Stimulated activated CD4-positive, alpha-beta T cell treated with anti-CD3 and anti-CD28 coated beads, Interleukin-4, amount 100 ng/mL, for 1 hour (primary cell): ENCODE measurements at places on chromosomes 6 and 20.

DNA sequence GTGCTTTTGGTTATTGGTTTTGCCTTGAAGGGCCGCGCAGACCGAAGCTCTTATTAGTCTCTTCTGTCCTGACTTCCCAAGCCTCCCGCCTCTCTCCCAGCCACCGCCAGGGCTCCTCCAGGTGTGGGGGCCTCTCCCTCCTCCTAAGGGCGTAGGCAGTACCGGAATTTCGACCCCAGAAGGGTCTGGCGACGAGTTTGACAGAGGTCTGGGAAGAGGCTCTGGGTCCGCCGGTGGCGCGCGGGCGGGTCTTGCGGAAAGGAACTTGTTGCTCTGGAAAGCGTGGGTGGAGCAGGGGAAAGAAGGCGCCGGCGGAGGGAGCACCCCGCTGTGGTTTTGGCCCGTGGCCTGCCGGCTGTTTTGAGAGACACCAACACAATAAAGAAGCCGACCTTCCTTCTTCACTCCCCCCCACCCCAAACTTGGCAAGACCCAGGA lies 1.8 kb downstream of the PCSK2 start:
- no peak for DNase-seq

GRCh38 chr6:112221981-112222852 lies 32.1 kb downstream of the LAMA4 start:
- no peak for DNase-seq

DNA sequence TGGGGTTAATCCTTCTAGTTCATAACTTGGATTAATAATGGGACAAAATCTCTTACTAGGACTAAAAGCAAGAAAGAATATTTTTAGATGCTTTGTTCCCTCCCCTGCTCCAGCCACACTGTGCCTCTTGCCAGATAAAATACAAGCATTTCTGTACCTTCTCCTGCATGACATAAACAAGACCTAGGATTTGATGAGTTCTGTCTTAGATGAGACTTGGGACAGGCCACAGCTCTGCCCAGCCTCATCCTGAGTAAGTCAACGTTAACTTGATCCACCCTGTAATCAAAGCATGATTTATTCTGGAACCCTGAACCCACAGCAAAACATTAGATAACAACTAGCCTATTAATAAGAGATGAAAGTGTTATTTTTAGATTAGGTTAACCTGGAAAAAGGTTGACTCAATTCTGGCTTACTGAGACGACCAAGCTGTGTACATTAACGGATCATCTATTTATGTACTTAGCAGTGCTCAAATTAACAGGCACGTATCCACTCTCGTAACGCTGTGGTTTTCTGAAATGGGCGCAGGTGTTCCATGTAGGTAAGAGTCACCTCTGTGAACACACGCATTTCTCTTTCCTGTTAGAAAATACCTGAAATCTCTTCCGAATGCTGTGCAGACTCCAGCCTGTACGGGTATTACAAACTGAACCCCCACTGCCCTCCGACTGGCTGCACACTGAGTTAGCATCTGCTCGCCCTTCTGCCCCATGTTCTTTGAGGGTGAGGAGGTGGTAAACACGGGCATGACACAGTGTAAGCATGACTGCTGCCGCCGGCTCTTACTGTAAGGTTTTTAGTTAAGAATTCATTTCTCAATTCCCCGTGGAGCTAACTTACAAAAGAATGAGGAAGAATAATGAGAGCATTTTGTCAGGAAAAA lies 132.1 kb upstream of the FOXQ1 start:
- DNase-seq, result no peak

- peak; percentile 51 for DNase-seq
Measured at GRCh38 chr20:62617711-62618483, 24.4 kb upstream of the SLCO4A1 start.

DNA sequence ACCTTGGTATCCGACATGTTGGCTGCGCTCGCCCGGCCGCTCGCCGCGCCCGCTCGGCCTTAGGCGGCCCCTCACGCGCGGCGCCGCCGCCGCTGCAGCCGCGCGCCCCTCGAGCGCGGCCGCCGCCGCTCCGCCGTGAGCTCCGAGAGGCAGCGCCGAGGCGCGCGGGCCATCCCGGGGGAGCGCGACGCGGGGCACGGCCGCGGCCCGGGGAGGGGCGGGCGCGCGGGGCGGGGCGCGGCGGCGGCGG lies at the start of gene KIF13A:
TSS of gene KIF13A (minus strand) at position 189 of the 250 bp plus-strand sequence. CDS start at position 17, 172 bp downstream.
- no peak for DNase-seq

DNA sequence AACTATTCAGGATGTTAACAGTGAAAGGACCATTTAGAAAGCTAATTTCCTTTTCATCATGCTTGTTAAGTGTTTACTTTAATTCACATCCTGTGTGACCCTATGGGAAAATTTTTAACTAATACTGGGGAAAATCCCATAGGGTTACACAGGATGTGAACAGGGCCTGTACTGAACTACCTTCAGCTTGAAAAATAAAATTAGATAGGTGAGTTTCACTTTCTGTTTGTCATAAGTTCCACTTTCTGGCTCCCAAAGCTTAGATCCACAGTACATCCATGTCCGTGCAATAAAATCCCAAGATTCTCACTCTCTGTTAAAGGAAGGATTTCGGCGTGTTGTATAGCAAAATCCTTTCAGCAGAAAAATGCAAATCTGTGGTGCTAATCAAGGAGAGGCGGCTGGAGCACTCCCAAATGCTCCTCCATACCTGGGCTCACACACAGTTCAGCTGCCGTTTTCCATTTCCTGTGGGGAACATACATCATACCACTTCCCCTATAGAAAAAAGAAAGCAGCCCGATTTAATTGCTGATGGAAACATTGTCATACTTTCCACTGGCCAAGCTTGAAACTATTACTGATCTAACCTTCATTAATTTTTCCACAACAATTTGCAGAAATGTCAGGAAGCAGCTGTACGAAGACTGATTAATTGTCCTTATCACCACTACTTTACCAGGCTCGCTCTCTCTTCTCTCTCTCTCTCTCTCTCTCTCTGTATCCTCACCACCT lies 125.2 kb downstream of the HIVEP2 start:
- DNase-seq, result peak; percentile 27

- DNase-seq, result no peak
Measured at GRCh38 chr6:104187616-104188015, 672.1 kb downstream of the HACE1 start.

DNA sequence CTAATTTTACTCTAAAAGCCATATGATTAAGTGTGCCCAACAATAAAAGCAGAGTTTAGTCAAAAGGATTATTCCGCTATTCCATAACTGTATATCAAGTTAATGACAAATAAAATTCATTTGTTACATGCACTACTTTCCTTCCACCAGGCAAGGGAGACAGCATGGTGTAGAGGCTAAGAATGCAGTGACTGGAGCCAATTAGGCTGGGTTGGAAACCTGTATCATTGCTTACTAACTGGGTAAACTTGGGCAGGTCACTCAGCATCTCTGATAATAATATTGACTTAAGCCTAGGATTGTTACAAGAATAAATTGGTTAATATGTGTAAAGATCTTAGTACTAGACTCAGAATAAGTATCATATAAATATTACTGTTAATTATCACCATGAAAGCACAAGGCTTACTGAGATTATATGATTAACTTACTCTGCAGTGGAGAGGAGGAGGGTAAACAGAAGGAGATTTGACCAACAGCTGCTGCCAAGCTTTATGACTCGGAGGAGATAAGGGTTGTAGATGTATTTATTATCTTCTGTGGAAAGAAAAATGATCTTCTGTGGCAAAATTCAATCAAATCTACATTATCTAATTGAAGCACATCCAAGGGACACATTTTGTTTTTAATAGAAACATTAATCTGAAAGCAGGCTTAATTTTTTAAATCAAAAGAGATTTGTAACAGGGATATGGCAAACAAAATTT lies 1459.9 kb downstream of the GRIK2 start:
- no peak for DNase-seq

DNA sequence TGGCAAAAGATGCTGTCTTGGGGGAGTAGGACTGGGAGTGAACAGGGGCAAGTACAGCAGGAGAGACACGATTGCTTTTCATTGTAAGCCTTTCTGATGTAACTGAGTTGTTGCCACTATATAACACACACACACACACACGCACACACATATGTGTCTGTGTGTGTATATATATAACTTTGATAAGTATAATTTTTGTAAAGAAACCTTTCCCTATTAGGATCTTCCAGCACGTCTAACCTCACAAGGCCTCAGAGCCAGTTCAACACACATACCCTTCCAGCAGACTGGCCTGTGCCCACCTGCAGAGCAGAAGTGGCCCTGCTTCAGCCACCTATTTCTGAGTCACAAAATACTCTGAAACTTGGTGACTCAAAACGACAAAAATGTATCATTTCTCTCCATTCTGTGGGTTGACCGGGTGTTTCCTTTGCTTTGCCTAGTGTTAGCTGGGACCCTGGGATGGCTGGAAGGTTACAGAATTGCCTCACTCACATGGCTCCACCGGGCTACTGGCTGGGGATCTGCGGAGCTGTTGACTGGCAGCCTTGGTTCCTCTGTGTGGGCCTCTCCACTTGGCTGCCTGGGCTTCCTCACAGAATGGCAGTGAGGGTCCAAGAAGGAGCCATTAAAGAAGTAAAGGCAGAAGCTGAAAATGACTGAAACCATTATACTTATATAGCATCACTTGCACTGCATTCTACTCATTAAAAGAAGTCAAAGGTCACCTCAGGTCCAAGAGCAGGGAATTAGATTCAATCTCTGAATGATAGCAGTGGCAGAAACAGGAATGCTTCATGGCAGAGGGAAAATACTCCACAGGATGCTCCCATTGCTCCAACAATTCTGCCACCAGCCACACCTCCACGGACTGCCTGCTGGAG lies 126.4 kb downstream of the BANF2 start:
- no peak for DNase-seq

GRCh38 chr6:159254186-159254585 lies 85.0 kb downstream of the FNDC1 start:
- no peak for DNase-seq

DNA sequence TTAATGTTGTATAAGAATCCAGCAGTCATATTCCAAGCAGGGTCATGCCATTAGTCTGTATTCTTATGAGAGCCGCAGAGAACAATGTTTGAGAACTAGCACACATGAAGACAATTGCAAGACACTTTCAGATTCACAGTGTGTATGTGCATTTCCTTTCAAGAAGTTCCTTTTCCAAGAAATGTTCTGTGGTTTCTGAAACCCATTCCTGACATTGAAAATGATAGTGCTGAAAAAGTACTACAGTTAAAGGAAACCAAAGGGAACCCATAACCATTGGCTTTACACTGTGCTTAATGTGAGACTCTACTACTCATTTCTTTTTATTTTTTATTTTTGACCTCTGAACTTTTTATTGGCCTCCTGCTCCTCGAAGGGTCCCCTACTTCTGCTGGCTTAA lies 4.2 kb upstream of the CALHM6 start:
- no peak for DNase-seq

DNA sequence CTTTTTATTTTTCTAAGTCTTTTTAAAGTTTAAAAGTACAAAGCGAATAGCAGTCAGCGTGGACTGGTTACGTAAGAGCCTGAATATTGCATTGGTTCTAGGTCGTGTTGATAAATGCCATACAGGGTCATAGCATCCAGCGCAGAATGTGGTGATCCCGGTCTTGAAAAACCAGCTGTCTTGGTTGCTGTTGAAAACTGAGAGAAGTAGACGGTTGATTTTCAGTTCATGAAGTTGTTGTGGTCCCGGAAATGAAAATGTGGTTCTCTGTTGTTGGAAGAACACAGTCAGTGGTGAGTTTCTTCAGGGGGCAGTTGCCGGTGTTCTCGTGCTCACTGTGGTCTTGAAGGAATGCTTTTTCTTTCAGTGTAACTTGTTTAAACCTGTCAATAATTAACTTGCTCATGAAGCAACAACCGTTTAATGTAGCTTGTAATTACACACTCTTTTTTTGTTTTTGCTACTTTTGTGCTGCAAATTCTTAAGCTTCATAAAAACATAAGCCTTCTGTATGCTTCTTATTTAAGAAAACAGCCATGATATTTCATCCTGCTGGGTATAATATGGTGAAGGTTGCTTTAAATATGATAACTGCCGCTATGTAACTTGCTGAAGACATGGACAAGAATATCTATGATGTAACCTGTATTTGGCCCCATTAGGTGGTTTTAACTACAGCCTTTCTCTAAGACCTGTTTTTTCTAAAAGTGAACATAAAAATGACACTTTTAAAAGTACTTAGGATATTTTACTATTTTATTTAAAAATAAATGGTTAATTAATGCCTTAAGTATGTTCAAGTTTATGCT lies 64.8 kb upstream of the KIF25 start:
- DNase-seq, result no peak

DNA sequence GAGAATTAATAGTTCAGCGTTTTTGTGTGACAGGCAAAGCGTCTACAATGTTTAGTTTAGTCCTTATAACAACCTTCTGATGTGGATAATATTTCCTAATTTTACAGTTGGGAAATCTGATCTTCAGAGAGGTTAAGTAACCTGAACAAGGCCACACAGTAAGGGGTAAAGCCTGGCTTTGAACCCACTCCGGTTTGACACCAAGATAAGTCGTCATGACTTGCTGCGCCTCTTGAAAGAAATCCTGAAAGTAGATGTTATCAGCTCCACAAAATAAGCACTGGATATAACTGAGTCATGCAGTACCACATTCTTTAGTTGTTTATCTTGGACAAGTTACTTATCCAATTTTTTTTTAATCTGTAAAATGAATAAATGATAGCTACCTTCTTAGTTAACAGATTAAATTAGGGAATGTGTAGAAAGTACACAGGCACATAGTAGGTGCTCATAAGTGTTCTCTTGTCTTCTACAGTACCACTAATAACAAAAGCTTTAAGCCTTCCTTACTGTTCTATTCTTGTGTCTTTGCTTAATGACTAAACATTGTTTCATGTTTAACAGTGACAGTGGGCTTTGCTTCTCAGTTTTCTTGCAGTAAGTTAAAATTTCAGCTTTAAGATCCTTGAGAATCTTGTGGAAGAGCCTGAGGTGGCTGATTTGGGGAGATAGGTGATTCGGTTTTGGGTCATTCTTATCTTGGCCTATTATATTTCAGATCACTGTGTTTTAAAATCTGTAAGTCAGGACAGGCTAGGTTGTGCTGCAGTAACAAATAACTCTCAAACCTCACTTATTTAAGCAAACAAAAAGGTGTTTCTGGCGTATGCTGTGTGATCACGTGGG lies 2.1 kb downstream of the HIVEP1 start:
- no peak for DNase-seq

DNA sequence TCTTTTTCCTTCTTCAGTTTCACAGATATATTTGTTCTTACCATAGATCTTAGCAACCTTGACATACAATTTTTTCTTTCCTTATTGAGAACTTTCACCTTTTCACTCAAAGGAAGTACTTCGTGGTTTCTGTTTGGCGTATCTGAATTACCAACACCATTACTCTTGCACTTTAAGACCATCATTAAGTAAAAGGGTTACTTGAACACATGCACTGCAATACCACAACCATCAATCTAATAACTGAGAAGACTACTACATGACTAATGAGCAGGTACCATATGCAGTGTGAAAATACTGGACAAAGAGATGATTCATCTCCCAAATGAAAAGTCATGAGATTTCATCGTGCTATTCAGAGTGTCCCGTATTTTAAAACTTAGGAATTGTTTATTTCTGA lies 21.7 kb upstream of the SENP6 start:
- no peak for DNase-seq

DNA sequence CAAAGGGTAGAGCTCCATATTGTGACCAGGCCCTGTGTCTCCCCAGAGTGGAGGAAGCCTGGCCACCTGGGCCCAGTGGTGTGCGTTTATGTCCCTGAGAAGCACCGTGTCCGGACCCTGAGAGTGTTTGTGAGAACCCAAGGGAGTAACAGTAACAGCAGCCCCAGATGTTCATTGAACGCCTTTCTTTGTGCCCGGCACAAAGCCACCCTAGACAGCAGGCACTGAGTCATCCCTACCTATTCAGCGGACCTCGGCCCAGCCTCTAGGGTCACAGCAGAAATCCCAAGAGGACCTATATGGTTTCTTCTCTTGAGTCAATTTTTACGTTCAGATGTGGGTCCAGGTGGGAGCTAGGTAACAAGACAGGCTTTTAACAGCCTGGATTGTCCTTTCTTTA lies 24.5 kb downstream of the BCAS4 start:
- DNase-seq, result no peak
